ENCODE measurements at places on chromosomes 5 and 9.

DNA sequence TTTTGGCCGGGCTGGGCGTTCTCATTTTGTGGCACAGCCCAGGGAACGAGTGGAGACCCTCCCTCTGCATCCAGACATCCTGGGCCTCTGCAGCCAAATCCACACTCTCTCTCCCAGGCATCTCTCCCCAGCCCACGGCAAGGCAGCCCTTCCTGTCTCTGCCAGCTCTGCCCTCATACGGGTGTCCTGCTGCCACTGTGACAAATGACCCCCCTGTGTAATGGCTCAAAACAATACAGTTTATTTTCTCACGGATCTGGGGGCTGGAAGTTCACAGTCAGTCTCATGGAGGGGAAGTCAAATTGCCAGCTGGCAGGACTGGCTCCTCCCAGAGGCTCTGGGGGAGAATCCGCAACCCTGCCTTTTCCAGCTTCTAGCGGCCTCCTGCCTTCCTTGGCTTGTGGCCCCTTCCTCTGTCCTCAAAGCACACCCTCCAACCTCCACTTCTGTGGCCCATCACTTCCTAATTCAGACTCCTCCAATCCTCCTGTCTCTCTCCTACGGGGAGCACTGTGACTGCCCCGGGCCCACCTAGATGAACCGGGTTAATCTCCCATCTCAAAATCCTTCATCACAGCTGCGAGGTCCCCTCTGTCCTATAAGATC lies 70.2 kb upstream of the COL5A1 start:
- DNase-seq: no peak

GRCh38 chr5:133205649-133206048 lies 153.8 kb downstream of the HSPA4 start:
- no peak for DNase-seq

- DNase-seq: peak; percentile 13
Measured at GRCh38 chr9:82606492-82607382, 456.2 kb downstream of the RASEF start.

GRCh38 chr9:104934691-104935500 lies 6.9 kb upstream of the ABCA1 start:
- no peak for DNase-seq

DNA sequence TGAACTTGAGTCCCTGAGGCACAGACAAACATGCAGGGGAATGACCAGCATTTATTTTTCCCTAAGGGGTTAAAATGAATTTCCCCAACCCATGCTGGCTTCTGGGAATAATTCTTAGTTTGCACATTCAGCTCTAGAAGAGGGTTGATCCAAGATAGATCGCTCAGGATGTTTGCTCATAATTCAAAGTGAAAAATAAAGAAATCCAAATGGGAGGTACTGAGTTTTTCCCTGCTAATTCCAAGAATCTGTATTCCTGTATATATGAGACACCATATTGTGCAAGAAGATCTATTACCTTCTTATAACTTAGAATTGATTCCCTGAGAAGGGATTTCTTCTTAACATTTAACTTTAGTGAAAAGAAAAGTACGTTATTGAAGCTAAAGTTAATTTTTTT lies 96.2 kb downstream of the VCAN start:
- DNase-seq: no peak

- DNase-seq: no peak
Measured at GRCh38 chr5:176956756-176957155, 49.8 kb downstream of the UIMC1 start.

GRCh38 chr5:94240993-94241651 lies 377.3 kb downstream of the KIAA0825 start:
- DNase-seq: no peak

DNA sequence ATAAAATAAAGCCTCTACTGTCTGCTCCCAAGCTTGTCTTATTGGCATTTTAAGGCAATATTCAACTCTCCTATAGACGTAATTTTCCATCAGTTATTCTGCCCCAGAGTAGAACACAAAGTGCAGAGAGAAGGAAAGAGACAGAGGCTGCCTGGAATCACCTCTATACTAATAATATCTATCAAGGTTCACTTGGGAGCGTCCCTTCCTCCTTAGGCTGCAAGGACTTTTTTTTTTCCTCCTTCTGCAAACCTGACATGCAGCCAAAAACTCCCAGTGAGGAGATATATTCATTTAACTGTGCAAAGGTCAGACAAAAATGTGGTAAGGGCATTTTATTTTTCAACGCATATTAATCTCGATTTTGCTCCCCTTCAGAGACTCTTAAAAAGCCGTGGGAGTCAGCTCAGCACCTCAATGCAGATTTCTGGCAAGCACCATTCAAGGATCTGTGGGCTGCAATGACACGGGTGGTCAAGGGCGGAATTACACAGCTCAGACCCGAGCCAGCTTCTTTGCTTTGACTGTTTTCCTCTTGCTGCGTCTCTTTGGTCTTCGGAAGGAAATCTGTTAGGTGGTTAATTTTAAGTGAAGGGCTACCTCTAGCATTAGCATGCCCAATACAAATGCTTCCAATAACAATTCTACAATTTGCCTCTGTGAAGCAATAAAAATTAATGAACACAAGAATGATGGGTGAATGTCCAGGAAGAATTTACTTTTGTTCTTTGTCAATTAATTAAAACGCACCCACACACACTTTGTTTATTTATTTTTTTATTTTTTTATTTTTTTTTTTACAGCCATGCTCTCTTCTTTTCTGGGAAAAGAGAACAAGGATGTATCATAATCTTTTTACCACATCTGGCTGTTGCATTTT lies 587.7 kb upstream of the GRAMD2B start:
- DNase-seq: no peak

- no peak for DNase-seq
Measured at GRCh38 chr5:102277144-102277543, 18.9 kb downstream of the SLCO4C1 start.

DNA sequence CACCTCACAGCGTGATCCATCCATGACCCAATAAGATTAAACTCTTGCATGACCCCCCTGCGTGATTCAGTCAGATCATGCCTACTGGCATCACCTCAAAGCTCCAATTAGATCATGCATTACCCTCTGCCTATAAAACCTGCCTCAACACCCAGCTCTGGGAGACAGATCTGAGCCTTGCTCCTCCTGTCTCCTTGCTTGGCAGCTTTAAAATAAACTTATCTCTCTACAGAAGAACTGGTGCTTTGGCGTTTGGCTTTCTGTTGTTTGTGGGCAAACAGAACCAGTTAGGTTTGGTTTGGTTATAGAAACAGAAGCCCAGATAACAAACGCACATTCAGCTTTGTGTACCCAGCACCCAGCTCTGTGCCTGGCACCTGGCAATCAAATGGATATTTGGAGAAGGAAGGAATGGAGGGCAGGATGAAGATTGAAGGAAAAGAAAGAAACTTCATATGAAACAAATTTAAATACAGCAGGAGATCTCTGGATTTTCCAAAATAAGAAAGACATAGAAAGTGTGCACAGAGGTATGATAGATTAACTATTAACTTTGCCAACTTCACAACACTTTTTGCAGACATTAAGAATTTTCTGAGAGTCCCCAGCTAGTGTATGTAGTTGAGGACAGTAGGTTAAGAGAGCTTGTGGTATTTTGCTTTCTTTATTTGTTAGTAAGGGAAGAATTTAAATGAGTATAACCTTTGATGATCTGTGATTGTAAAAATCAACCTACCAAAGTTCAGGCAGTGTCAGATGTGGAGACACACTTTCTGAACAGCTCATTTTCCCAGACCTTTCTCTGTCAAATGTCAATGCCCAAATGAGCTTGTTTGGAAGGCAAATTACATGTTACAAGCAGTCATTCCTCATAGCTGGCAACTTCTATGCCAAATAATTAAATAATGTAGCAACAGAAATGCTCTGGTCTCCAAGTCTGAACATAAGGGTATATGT lies 102.1 kb upstream of the ASTN2 start:
- no peak for DNase-seq

- DNase-seq: no peak
Measured at GRCh38 chr5:57082441-57083067, 91.3 kb upstream of the GPBP1 start.

GRCh38 chr5:68110894-68111293 lies 104.7 kb upstream of the PIK3R1 start:
- no peak for DNase-seq

DNA sequence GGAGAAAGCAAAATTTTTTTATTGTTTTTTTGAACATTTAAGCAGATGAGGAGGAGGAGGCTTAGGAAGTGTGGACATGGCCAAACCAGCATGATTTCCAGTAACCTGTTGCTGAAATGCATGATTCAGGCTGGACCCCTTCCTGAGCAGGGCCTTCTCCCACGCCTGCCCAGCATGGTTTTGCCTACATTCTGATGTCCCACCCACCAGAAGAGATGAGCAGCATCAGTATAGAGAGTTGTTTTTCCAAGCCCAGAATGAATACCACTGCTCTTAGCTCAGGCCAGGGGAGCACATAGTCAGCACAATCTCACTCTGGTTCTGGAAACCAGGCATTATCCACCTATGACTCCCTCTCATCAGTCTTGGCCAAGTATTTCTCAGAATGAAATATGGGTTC lies 90.1 kb downstream of the PAPPA start:
- no peak for DNase-seq

DNA sequence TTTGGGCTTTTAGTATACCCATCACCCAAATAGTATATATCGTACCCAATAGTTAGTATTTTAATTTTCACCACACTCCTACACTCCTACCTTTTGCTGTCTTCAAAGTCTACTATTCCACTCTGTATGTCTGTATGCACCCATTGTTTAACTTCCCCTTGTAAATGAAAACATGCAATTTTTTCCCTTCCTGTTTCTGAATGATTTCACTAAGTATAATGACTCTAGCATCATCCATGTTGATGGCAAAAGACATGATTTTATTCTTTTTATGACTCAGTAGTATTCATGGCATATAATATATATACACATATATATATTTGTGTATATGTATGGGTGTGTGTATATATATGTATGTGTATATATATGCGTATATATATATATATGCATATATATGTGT lies 63.1 kb upstream of the FAM174A start:
- no peak for DNase-seq

GRCh38 chr9:37514999-37515398 lies 29.3 kb downstream of the POLR1E start:
- no peak for DNase-seq

- no peak for DNase-seq
Measured at GRCh38 chr9:7799944-7800285, 337 bp upstream of the DMAC1 start.

DNA sequence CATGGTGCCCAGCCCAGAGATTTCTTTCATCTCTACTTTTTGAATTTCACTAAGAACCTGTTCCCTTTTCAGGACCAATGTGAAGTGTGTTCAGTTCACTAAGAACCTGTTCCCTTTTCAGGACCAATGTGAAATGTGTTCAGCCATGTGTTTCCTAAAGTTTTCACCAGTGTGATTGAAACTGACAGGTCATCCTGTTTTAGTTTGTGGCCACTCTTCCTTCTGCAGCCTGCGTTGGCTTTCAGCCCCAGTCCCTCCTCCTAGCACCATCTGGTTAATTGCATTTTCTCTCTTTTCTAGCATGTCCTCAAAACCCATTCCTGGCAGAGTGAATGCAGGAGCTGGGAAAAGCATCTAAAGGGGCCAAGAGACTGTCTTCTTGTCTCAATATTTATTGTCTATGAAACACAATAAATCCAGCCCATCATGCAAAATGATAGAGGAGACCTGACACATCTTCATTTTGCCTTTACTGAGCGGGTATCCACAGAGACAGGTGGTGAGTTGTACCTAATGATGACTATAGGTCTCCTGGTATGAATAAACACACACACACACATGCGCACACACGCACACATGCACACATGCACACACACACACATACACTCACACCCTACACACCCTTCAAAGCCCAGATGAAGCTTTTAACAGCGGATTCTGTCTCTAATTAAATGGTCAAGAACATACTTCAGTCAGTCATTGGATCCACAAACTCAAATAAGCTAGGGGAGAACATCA lies 6.1 kb upstream of the PANK3 start:
- DNase-seq: no peak

DNA sequence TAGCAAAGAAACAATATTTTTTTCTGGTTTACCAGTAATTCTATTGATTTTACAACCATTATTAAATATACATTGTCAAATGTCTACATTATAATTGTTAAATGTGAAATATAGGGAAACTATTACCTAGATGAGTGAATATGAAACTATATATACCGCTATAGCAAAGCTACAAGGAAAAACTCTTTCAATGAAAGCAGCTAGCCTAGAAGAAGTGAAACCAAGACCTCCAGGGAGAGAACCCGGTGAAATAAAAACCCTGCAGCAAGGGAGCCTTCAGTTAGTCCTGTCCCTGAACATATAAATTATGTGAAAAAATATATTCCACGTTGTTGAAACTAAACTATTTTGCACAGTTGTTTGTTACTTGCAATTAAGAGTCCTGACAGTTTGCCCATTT lies 913.1 kb downstream of the EFNA5 start:
- DNase-seq: no peak

DNA sequence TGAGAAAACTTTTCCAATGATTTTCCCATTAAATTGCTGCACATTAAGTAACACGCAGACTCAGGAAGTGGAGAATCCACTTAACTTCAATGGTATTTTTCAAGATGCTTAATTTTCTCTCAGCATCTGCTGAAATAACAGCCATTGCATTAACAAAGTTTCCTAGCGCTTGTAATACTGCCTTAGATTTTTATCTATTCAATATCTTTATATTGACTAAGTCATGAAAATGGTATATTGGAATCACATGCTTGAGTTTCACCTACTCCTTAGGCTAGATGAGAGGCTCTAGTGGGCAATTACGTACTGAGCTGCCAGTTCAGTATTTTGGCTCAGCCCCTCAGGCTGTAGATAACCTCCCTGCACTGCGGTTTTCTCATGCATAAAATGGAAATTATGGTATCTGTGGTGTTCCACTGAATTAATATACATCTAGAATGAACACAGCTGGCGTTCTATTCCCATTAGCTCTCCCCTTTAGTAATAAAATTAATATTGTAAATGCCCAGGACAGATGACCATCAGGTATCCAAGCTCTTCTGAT lies 112.9 kb downstream of the MTX3 start:
- DNase-seq: no peak

DNA sequence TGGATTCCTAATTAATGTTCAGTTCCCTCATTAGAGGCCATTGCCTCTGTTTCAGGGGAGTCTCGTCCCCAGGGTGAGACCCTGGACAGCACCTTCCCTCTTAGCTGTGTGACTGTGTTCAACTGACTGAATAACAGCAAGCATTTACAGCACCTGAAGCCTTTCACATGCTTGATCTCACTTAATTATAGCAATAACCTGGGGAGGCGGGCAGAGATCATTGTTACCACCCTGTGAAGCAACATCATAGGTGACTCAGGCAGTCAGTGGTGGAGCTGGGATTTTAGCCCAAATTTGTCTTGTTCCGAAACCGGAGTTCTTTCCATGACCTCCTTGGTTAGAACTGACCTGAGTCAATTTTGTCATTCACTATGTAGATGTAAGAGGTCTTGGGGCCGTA lies 105.2 kb upstream of the RAD23B start:
- no peak for DNase-seq

GRCh38 chr5:56812110-56812509 lies 3.2 kb upstream of the MAP3K1 start:
- DNase-seq: no peak

GRCh38 chr5:118620233-118620632 lies 368.1 kb downstream of the DTWD2 start:
- DNase-seq: no peak

- peak; percentile 73 for DNase-seq
Measured at GRCh38 chr5:39376293-39376714, 12.0 kb upstream of the C9 start.
